T1000 (cell line): ENCODE measurements at places on chromosomes 13 and 19.
A peak's percentile ranks its signal among the peaks of the same experiment; 100 is the strongest.

- no peak for DNase-seq
Measured at GRCh38 chr19:13275016-13275722, 125.0 kb downstream of the IER2 start.

DNA sequence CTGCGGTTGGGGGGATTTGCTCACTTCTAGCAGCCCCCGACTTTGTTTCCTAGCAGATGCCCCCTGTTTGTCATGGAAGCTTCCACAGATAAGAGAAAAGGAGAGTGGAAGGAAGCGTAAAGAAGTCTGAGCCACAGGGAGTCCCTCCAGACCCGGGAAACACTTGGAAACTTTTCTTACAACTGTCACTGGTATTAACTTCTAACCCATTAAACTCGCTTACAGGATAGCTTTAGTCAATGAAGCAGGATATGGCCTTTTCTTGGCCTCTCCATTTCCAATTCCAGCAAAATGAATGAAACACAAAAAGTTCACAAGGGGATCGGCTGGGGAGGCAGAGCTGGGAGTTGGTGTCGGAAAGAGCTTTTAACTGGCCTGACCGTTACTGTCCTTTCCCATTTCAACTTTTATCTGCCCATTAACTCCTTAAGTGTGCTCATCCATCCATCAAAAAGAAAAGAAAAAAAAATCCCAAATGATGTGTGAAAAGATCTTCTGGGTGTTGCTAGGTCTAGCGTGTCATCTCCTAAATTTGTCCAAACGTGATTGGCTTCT, 231.9 kb upstream of the ARGLU1 start:
- DNase-seq, result no peak

- DNase-seq, result no peak
Measured at GRCh38 chr19:45809643-45810159, 5.4 kb downstream of the RSPH6A start.

DNA sequence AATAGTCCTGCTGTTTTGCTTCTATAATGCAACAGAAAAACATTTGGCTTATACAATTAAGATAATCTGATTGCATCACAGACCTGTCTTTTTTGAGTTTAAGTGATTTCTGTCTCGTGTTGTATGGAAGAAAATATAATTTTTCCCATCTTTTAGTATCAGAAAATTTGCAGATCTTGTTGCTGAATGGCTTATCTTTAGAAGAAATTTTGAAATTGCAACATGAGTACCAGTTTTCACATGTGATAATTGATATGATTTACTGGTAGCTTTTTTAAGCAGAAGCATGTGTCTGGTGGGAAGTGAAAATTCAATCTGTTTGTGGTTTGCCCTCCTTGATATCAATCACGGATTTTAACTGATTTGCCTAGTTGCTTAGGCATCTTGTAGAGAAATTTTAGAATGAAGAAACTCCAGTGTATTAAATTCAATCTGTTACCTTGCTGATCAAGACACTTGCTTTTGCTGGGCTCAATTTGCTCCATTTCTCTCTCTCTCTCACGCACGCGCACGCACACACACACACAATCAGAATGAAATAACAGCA, 89.8 kb upstream of the MYCBP2 start:
- no peak for DNase-seq

- no peak for DNase-seq
Measured at GRCh38 chr13:46934749-46935148, 37.9 kb upstream of the HTR2A start.

- DNase-seq, result peak; percentile 15
Measured at GRCh38 chr19:47663911-47664771, 49.1 kb upstream of the EHD2 start.

DNA sequence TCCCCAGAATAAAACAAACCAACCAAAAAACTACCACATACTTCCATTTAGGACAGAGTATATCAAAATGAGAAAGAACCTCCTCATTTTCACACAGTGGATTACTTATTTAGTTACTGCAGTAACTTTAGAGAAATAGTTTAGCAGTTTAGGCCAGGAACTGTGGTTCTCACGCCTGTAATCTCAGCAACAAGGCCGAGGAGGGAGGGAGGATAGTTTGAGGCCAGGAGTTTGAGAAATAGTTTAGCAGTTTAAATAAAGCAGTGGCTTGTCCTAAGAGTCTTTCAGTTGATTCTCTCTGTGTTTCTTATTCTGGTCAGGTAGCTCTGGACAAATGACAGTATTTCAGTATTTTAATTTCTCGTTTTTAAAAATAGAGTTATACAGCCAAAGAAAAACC, 9.4 kb downstream of the HMGB1 start:
- no peak for DNase-seq

DNA sequence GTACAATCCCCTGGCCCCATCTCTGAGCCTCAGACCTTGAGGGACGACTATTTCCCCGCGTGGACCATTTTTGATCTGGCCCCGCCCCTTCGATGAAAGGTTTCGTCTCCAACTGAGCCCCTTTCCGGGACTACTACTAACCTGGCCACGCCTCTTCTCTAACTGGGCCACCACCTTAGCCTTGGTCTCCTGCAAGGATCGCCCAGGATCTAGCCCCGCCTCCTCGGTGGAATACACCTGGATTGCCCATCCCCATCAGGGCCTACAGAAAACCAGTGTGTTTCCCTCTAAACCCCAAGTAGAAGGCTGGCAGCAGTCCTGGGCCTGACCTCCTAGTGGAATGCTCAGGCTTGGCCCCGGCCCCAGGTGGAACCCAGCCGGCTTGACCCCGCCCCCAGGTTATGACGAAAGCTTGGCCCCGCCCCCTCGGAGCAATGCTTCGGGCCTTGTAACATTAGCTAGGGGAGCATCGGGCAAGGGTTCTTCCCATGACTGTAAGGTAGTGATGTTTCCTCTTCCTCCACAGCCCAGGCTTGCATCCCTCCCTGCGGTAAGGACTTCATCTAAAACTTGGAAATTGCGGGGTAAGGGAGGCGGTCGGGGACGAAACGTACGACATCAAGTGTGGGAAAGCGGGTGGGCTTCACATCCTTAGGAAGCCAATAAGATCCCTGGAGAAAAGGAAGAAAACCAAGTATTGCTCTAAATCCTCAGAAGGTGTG, 9.1 kb downstream of the SPACA6 start:
- no peak for DNase-seq

- DNase-seq, result peak; percentile 63
Measured at GRCh38 chr19:18007044-18007916, 690 bp upstream of the ARRDC2 start.

GRCh38 chr19:52570000-52570861, at the start of gene ZNF701:
Gene ZNF701 (plus strand): TSS chr19:52570287. CDS start chr19:52574148, 3,861 bp downstream.
- peak; percentile 93 for DNase-seq

- DNase-seq, result no peak
Measured at GRCh38 chr13:31697290-31697689, 42.0 kb upstream of the RXFP2 start.

DNA sequence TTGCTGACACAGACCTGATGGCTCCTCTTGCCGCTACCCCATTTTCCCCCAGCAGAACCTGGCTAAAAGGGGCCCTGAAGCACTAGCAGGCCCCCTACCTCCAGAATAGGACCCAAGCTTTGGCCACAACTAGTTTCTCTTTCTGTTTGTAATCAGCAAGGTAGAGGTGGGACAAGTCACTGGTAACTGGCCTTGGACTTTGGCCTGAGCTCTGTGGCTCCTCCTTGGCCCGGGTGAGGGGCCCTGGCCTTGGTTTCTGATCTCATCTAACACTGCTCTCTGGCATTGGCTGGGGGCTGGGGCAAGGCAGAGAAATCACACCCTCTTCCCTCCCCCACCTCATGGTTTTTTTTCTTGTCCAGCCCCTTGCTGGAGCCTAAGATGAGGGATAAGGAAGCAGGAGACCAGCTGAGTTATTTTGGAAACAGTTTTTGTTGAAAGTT, 2.1 kb downstream of the CALM3 start:
- no peak for DNase-seq

DNA sequence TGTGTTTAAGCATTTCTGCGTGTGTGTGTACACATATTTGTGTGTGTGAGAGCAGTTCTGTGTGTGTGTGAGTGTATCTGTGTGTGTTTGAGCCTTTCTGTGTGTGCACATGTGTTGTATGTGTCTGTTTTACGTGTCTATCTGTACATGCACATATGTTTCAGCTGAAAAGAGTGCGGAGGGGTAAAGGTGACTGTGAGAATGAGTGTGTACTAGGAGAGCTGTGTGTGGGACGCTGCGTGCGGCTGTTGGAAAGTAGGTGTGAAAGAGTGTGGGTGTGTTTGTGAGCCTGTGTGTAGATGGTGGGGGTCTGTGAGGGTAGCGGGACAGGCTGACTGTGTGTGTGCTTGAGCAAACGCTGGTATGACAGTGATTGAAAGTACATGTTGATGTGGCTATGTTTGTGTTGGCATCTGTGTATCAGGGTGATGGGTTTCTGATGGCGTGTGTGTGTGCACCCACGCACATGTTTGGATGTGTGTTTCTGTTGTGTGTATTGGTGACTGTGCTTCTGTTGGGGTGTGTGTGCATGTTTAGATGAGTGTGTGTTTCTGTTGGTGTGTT, 7.5 kb upstream of the TPM4 start:
- no peak for DNase-seq

DNA sequence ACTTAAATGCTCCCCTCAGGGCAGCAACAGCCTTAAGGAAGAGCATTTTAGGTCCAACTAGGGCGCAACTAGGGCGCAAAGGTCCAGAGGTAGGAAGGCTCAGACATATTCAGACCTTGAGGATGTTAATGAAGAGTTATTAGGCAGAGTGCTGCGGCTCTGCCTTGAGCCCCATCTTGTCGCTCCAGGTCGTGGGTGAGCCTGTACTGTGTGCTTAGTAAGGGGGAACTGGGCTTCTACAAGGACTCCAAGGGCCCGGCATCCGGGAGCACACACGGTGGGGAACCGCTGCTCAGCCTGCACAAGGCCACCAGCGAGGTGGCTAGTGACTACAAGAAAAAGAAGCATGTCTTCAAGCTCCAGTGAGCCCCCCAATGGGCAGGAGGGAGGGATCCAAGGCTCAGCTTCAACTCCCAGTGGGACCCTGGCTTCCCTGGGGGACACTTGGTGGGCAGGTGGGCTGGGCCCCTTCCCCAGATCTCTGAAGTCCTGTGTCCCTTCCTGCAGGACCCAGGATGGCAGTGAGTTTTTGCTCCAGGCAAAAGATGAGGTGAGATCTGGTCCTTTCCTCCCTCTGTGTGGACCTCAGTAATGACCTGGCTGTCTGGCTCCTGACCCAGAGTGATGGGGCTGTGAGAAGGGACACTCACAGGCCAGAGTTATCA, 4.7 kb upstream of the SHKBP1 start:
- DNase-seq, result no peak

DNA sequence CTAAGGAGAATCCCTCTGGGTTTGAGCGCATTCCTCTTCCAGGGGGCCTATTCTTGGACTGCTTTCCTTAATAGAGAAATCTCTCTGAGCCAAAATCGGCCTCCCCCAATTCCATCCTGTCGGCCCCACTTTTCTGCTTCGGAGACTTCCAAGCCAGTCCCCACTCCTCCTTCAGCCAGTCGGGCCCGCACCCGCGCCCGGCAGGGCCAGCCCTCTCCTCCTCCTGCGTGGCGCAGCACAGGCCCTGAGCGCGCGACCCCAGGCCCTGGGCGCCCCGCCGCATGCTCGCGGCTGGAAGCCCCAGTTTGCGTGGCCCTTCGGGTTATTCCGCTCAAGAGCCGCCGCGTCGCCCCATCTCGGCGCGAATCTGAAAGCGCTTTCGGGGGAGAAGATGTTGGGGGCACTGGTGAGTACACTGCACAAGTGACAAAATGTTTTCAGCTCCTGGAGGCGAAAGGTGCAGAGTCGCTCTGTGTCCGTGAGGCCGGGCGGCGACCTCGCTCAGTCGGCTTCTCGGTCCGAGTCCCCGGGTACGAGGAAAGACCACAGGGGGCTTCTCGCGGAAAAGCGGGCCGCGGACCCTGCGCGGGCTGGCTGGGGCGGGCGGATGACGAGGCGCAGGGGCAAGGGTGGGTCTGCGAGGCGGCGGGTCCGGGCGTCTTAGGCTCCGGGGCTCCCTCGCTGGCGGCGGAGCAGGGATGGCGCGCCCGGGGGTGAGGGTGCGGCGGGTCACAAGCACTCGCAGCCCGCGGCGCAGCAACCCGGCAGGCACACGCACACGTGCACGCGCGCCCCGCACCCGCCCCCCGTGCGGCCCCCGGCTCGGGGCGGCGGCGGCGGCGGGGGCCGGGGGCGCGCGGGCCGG, at the start of gene IL17D:
IL17D (plus strand) TSS at position 785 of the 865 bp plus-strand sequence. CDS start 303 bp downstream, outside the sequence.
- no peak for DNase-seq

- no peak for DNase-seq
Measured at GRCh38 chr19:17441241-17442021, 7.0 kb downstream of the TMEM221 start.

DNA sequence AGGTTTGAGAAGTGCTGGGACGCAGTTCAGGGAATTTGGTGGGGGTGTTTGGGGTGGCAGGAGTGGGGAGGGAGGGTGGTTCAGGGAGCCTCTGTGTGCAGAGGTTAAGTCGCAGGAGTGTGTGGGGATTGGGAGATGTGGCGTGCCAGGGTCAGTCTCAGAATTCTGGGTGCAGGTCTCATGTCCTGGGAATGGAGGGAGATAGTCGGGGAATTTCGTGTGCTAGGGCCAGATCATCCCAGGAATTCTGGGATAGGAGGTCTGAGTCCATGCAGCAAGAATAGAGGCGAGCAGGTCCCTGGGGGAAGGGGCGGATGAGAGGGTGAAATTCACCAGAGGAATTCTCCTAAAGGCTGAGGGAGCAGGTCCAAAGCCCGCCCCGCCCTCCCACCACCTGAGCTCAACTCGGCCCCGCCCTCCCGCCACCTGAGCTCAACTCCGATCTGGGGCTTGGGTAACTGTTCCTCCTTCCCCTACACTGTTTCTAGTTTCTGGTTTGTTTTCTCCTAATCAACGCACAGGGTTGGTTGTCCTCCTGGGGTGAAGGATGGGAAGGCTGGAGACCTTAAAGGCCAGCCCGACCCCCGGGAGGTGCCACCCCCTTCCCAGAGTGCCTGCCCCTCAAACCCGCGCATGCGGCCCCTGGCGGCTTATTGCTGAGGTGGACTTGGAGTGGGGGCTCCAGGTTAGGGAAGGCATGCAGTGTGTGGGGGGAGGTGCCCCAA, 15.2 kb downstream of the KCNC3 start:
- no peak for DNase-seq

DNA sequence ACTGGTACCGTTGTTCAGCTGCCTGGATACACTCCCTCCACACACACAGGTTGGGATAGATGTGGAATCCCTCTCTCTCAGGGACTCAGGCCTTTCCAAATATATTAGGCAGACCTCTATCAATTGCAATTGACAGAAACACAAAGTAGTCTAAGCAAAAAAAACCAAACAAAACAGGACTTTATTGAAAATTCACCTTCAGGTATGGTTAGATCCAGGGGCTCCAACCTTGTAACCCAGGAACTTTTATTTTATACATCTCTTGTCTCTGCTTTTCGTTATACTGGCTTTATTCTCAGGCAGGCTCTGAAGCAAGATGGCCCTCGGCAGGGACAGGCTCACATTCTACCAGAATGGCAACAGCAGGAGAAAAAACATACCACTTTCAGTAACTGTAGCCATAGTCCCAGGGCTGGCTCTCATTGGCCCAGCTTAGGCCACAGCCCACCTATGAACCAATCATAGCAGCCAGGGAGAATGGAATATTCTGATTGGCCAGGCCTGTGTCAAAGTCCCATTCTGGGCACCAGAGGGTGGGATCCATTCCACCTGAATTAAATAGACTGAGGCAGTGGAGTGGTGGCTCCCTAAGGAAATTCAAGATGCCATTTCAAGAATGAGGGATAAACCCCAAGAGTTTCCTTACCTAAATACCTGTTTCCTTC, 13.1 kb upstream of the CEACAM19 start:
- no peak for DNase-seq

GRCh38 chr13:85685436-85685835, 113.8 kb downstream of the SLITRK6 start:
- DNase-seq, result no peak
